ENCODE measurements at places on chromosomes 6 and 20.

DNA sequence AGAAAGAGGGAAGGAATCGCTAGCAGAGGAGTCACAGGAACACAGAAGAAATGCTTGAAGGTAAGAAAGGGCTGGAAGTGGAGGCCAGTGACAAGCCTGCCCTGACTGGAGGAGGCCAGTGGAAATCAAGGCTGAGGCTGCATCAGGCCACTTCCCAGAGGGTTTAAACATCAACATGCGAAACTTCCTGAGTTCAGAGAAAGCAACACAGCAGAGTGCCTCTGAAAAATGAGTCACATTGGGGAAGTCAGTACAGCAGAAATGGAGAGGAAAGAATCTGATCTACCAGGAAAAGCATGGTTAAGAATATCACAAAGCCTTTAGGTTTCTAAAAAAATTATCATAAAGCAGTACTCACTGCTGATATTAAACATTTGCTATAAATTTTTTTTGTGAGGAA lies 23.3 kb downstream of the NAPB start:
- no peak for DNase-seq

DNA sequence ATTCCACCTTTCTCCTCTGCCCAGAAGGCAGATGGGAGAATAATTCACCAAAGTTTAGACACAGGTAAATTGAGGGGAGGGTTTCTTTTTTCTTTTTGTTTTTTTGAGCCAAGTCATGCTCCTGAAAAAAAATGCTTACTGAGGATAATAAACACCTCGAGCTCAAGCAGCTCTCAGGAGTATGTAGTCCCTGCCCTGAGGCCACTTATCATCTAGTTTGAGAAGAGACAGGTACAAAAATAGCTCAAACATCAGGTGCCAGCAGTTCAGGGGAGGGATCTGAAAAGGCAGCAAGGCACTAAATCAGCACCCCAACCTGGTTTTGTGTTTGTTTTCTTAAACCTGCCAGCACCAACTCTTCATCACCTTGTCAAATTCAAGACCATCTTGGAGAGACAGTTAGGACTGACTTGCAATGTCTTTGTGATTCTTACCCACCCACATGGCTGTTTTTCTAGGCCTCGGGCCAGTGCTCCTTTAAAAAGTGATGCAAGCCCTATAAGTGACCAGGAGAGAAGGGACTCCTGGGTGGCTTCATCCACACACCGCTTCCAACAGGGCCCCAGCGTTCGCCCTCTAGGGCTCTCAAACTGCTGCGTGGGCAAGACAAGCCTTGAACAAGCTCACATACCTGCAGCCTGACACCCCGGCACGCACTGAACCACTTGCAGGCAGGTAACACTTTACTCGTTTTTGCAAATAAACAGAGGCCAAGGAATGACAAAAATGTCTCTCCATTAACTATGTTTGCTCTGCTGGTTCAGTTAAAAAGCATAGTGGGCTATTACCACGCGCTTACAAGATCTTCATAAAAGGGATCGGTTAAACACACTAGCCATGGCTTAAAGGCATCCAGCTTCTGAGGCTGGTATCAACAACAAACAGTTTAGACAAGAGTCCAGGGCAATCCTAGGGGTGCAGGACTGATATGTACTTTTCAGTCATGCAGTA lies 13.9 kb downstream of the JAG1 start:
- no peak for DNase-seq

DNA sequence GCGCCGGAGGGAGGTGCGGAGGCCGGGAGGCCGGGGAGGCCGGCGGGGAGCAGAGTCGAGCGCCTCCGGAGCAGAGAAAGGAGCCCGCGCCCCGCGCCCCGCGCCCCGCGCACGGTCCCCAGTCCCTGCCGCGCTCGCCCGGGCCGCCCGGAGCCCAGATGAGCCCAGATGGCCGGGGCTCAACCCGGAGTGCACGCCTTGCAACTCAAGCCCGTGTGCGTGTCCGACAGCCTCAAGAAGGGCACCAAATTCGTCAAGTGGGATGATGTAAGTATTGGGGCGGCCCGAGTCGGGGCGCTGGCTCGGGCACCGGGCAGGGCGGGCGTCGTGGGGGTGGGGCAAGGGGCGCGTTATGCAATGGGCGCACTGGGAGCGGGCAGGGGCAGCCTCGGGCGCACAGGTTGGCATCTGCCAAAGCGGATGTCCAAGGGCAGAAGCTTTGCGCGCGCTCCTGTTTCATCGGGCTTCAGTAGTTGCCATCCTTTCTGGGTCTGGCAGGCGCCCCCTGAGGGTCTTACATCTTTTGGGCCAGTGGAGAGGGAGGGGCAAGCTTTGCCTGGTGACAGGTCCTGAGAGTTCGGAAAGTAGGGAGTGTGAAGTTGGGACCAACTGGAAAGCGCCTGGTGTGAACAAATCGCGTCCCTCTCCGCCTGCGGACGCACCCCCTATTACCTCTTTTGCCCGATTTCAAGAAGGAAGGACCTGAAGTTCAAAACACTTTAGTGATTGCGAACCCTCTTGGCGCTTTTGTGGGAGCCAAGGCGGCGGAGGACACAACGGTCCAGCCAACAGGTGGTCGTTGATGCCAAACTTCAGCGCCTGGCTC lies 631 bp downstream of the PLCB1 start:
- no peak for DNase-seq

- no peak for DNase-seq
Observed at GRCh38 chr6:90253631-90254030, 43.0 kb downstream of the BACH2 start.

Measured in RKO (cell line).